SK-N-SH (cell line): ENCODE measurements at places on chromosomes 1 and 21. TPM values are rescaled to one million over a fixed set of nuclear protein-coding genes. Genes with fewer than 3 reads are reported as not detected.

LEFTY2 gene
- polyA plus RNA-seq: not detected in 2 replicates

DNA sequence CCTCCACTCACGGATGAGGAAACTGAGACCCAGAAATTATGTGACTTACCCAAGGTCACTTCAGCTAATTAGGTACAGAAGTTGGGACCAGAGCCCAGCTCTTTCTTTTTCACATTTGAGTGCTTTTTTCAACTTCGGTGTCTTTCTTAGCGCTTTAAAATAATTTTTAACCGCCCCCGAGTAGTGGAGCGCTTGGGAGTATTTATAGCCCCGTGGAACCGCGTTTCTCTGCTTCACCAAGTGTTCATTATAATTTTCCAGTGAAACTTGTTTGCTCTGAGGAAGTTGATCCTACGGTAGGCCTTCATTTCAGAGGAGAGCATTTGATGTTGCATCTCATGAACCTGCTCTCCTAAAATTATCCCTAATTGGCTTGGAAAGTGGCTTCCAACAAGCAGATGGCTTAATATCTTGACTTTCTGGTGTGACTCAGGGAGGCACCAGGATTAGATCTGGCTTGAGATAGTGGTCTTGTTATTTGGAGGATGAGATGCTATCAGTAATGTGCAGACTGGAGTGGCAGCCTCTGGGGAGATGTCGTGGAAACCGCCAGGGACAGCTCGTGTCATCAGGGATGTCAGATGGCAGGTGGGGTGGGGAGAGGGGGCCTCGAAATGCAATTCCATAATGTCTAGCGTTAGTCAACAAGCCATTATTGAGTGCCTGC is 321.3 kb downstream of the CAMTA1 start:
- no peaks in the 10 kb centered on the region for H3K36me3 ChIP-seq
- no peak for DNase-seq
- no peaks in the 10 kb centered on the region for H3K27me3 ChIP-seq
- peaks cover 6% of the 10 kb centered on the region; the same call in 1 of the 2 replicates for H3K4me1 ChIP-seq
- H3K27ac ChIP-seq: no peak overlapping the region

KCNJ15 gene
- polyA plus RNA-seq: 0.02 and 0.03 TPM in 2 replicates

DNA sequence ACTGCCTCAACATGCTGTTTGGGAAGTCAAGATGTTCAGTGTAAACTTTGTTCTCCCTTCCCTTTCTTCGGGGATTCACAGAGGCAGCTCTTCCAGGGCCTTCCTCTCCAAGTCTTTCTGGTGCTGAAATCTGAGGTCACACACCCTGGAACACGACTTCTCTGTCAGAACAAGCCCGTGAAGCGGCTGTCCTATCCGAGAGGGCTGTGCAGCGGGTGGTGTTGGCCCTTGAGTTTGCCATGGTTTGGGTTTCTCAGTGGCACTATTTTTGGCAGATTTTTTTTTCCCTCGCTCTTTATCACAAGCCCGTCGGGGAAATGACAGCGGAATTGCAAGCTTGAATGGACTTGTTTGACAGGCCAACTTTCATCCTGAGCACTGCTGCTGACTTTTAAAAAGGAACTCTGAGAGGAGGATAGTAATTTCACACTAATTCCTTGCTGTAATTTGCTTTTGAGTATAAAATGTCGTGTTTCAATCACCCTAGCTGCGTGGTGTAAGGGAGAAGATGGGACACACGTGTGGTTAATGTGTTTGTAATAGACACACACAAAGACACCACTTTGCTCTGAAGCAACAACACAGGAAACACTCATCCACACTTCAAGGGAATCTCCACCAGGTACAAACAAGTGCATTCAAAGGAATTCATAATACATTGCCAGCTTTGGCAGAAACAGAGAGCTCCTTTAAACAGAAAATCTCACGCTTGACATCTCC is 60.1 kb upstream of the TARBP1 start:
- H3K36me3 ChIP-seq: no peaks in the 10 kb centered on the region
- H3K4me1 ChIP-seq: peaks cover 84% of the 10 kb centered on the region
- H3K27me3 ChIP-seq: no peaks in the 10 kb centered on the region

DNA sequence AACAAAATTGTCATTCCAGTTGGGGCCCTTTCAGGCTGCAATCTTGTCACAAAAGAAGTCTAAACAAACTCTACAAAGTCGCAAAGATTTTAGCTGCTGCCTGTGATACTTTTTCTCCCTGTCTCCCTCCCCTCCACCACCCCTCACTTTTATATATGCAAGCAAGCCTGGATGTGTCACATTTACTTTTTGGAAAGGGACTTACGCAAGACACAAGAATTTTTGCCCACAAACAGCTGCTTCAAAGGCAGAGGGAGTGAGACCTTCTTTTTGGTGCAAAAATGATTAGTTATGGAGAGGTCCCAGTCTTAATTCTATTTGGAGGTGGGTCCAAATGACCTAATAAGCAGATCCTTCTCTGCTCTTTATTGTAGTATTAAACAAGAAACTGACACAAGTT is 22.9 kb upstream of the RALGPS2 start:
- no peaks in the 10 kb centered on the region for H3K36me3 ChIP-seq
- no peaks in the 10 kb centered on the region for H3K27me3 ChIP-seq
- DNase-seq: no peak
- no peak overlapping the region for H3K4me3 ChIP-seq
- H3K27ac ChIP-seq: no peak overlapping the region

GRCh38 chr1:147591261-147591891 is 50.1 kb downstream of the BCL9 start:
- DNase-seq: no peak
- no peaks in the 10 kb centered on the region for H3K27me3 ChIP-seq
- no peaks in the 10 kb centered on the region for H3K36me3 ChIP-seq
- H3K4me1 ChIP-seq: no peaks in the 10 kb centered on the region
